H7 (cell line): ENCODE measurements at places on chromosomes 2 and 18.

DNA sequence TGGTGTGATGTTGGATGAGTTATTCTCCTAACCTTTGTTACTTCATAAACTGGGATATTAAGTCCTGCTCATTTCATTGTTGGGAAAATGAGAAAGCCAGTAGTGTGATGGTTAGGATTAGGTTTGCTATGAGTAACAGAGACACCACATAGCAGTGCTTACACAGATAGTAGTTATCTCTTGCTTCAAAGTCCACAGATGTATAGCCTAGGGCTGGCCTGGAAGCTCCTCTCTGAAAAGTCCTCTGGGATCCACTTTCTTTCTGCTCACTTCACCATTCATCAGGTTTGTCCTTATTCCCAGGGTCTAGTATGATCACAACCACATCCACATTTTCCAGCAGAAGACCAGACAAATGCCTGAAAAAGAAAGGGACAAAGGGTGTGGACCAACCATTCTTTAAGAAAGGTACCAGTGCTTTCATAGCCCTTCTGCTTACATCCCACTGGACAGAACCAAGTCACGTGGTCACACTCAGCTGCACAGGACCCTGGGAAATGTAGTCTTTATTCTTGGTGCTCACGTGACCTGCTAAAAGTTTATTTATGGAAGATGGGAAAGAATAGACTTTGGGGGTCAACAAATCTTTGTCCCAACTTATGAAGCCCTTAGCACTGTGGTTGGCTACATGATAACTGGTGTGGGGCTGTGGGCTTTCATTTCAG lies 108.9 kb downstream of the INSIG2 start:
- DNase-seq: no peak

GRCh38 chr2:156356014-156356754 lies 23.7 kb upstream of the NR4A2 start:
- no peak for DNase-seq

GRCh38 chr2:52428224-52428623 lies 1339.4 kb upstream of the CHAC2 start:
- DNase-seq: peak; percentile 60

DNA sequence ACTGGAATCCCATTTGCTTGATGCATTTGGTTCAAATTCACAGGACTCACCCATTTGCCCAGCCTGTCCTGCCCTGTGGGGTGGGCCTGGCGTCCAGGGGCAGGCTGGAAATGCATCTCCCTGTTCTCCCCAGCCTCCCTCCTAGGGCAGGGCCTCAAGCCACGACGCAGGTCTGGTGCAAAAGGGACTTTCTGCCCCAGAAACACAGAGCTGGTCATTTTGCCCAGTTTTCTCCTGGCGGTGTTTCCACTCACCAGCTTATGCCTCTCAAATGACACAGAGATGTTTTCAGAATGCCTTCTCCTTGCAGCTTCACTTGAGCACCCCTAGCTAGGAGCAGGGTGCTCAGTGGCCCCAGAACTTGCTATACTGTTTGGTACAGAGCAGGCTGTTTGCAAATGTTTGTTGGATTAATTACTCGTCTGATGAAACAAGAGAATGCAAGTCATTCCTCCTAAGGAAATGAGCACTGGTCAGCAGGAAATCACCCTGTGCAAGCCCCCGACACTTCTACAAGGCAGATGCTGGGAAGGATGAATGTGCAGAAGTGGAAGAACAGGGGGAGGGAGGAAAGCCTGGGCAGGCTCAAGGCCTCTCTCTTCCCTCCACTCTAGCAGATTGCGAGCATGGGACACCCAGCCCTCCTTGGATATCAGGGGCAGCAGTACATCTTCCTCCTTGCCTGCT lies 164.3 kb upstream of the APCDD1 start:
- no peak for DNase-seq

GRCh38 chr18:11877497-11878135 lies 26.4 kb downstream of the CHMP1B start:
- DNase-seq: no peak
